SW 1271 (cell line): ENCODE measurements at places on chromosomes 12 and 14.

DNA sequence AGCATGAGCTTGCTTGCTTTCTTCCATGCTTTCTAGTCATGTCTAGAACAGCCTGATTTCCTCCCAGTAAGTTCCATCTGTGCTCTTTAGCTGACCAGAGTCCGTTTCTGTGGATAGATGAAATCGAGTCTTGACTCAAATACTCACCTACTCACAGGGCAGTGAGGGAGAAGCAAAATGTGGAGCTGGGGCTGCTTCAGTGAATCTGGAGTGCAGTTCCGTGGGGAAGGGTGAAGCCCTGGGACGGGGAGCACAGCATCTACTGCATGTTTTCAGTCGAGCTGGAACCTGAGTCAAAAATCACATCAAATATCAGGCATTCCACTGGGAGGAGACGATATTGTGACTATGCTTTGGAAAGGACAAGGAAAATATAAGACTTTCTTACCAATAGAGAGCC is 70.3 kb upstream of the PRMT8 start:
- no peak for DNase-seq

GRCh38 chr12:89950421-89950820 is 241.8 kb upstream of the ATP2B1 start:
- no peak for DNase-seq

DNA sequence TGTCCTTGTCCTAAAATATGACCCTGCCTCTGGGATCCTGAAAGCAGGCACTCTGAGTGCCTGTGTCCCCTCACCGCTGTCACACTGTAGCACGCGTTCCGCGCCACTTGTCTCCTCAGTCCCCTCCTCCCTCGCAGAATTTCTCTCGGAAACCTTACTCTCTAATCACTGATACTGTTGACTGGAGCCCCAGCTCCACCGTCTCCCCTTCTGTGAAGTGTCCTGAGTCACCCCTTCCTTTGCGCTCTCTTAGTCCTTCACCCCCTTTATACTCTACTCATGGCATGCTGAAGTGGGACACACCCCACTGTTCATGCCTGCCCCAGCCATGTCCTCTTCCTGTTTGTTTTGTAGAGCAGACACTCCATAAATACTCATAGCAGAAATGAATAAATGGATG is 104.7 kb downstream of the ZNF664 start:
- no peak for DNase-seq

- DNase-seq = no peak
Observed at GRCh38 chr14:102352213-102352612, 10.5 kb downstream of the CINP start.

- DNase-seq = no peak
Observed at GRCh38 chr14:72978856-72979255, 48.0 kb downstream of the ZFYVE1 start.

DNA sequence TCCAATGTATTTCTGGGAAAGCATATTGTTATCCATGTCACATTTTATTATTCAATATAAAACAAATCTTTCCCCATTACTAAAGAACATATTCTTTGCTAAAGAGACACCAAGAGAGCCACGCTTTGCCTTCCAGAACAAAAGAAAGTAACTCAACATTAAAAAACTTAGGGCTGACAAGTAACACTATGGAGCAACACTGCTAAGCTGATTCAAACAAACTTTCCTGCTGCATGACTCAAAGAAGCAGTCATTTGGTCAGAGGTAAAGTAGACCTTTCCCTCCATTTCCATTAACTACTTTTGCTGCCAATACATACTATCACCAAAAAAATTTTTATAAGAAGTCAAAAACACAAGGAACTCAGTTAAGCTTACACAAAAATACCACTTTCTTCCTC is 83.0 kb downstream of the DENND5B start:
- DNase-seq = peak; percentile 47

GRCh38 chr14:62301911-62302310 is 539.7 kb downstream of the SNAPC1 start:
- DNase-seq = no peak

DNA sequence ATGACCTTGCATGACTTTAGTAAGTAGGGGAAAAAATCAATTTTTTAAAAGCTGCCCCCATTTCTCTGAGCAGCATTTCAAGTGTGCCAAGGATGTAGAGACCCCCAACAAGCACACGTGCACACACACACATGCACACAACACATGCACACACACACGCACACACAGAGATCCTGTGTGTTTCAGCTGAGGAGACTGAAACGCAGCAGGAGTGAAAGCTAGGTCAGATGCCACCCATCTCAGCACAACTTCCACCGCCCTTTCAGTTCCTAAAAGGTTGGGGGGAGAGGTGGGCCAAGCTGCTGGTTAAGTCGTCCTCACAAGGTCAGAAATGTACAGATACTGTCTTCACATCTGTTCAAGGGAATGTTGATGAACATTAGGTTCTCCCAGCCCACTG is 13.9 kb downstream of the MYL2 start:
- no peak for DNase-seq

GRCh38 chr12:7787574-7788293 is 1.5 kb upstream of the NANOG start:
- no peak for DNase-seq

DNA sequence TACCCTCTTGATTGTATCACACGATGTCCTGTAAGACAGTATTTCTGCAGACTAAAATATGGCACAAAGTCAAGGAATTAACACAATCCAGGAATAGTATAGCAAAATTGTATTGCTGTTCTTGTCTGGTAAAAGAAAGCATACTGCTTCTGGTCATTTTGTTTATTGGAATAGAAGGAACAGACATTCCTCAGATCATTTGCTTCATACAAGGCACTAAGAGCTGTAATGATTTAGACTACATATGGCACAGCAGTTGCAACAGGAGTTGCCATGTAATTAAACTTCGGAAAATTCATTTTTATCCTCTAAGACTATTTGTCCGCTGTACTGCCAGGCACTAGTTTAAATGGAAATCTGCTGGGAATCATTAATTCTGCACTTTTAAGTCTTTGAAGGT is 7.6 kb upstream of the KERA start:
- DNase-seq = no peak

GRCh38 chr12:77005611-77006098 is 59.7 kb downstream of the E2F7 start:
- DNase-seq = no peak
